Naive thymus-derived CD4-positive, alpha-beta T cell (primary cell): ENCODE measurements at places on chromosomes 5 and 9. TPM values are rescaled to one million over a fixed set of nuclear protein-coding genes. Genes with fewer than 3 reads are reported as not detected.
A peak's percentile ranks its signal among the peaks of the same experiment; 100 is the strongest.

GRCh38 chr5:174500636-174501035 lies 223.7 kb upstream of the MSX2 start:
- no peak overlapping the region for H3K27ac ChIP-seq
- no peaks in the 10 kb centered on the region for H3K36me3 ChIP-seq
- H3K27me3 ChIP-seq: no peaks in the 10 kb centered on the region
- no peak for DNase-seq
- H3K4me3 ChIP-seq: no peak overlapping the region
- H3K4me1 ChIP-seq: no peaks in the 10 kb centered on the region

Gene PGM5
- not detected for total RNA-seq

- DNase-seq: no peak
- H3K4me1 ChIP-seq: peaks cover 6% of the 10 kb centered on the region
- no peak overlapping the region for H3K27ac ChIP-seq
- H3K36me3 ChIP-seq: no peaks in the 10 kb centered on the region
Measured at GRCh38 chr5:112742424-112742823, 4.7 kb downstream of the APC start.

- DNase-seq: peak; percentile 58
- no peaks in the 10 kb centered on the region for H3K36me3 ChIP-seq
- no peaks in the 10 kb centered on the region for H3K27me3 ChIP-seq
- H3K4me3 ChIP-seq: no peak overlapping the region
Measured at GRCh38 chr9:133532937-133533668, 1.4 kb upstream of the ADAMTSL2 start.
